ENCODE measurements at places on chromosomes 13 and 19.

- DNase-seq, result no peak
Measured at GRCh38 chr13:110402299-110403069, 95.4 kb downstream of the COL4A2 start.

- DNase-seq, result no peak
Measured at GRCh38 chr13:78679329-78679728, 20.4 kb upstream of the OBI1 start.

GRCh38 chr13:86922936-86923335, 748.2 kb upstream of the SLITRK5 start:
- DNase-seq, result no peak

DNA sequence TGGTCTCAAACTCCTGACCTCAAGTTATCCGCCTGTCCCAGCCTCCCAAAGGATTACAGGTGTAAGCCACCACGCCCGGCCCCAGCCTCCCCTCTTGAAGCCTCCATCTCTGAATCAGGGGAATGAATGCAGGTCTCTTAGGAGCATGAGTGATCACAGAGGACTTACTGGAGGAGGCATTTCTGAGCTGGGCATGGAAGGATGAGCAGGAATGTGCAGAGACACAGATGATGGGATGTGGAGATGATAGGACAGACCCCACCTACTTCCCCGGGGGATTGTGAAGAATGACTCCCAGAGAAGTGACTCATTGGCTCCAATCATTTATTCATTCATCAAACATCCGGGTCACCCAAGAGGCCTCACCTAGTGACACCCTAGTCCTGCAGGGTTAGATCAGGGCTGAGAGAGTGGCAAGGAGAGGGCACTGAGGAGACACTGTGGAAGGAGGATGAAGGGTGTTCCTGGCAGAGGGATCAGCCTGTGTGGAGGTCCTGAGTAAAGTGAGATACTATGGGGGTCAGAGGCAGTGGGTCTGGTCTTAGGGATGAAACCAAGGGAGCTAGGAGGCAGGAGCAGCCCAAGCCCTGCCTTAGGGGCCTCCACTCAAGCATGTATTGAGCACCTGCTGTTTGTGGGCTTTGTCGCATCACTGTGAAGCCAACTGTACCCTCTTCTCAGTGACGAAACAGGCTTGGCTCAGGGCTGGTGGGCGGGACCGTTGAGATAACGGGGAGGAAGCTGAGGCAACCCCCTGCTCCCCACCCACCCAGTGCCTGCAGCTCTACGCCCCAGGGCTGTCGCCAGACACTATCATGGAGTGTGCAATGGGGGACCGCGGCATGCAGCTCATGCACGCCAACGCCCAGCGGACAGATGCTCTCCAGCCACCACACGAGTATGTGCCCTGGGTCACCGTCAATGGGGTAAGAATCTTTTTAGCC, 3.0 kb downstream of the IFI30 start:
- no peak for DNase-seq

DNA sequence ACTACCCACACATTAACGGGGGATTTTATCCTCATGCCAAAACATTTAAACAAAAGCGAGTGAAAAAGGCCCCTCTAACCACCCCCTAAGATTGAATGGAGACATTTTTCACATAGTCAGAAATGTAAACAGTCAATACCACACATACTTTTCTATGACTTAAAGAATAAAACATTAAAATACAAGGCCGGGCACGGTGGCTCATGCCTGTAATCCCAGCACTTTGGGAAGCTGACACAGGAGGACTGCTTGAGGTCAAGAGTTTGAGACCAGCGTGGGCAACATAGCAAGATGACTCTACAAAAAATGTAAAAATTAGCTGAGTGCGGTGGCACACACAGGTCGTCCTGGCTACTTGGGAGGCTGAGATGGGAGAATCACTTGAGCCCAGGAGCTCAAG, 47.3 kb downstream of the MPHOSPH8 start:
- no peak for DNase-seq

- DNase-seq, result no peak
Measured at GRCh38 chr19:1818549-1819195, 6.6 kb upstream of the ATP8B3 start.

- no peak for DNase-seq
Measured at GRCh38 chr19:12527034-12527836, 24.0 kb downstream of the ZNF564 start.

DNA sequence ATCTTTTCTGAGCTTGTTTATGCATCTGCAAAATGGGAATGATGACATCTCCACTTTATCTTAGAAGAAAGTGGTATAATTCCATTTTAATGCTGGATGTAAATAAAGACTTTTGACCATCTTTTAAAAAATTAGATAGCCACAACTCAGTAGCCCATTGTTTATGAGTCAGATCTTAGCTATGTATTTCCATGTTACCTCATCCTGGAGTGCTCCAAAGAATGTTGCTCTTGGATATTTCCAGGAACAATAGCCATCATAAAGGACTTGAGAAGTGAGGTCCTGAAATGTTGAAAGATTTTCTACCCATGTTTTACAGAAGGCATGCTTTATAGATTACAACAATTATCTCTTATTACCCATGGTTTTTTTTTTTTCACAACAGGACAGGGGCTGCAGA, 229.3 kb upstream of the EDNRB start:
- no peak for DNase-seq
